NCI-H510A treated with DMSO at 0.1 percent for 48 hours (cell line): ENCODE measurements at places on chromosomes 4 and X.

DNA sequence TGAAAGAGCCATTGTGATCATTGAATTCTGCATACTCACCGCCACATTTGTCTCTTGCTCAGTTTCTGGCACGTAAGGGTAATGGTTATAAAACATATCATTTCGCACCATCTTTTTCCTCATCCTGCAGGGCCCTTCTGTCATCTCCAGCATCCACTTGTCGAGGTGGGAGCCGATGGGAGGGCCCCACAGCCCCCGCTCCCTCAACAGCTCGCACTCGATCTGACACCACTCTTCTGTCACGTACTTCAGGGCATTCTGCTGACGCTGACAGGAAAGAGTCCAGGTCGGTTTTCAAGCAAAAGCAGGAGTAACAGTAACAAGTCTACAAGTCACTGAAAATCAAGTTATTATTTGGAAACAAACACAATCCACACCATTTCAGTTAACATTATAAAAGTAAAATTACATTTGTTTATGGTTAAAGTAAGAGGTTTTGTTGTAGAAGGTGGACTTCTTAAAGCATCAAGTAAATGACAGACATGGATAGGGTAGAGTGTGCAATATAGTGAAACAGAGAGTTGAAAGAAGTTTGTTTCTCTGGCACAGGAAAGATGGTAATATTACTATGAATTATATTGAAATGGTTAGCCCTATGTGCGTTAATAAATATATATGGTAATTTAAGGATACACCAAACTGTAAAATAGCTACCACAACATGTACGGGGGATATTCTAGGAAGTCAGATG is 150.6 kb downstream of the CDS1 start:
- DNase-seq = no peak

GRCh38 chr4:78691971-78692821 is 84.0 kb upstream of the BMP2K start:
- no peak for DNase-seq

GRCh38 chr4:1201851-1202525 is 29.6 kb upstream of the SPON2 start:
- no peak for DNase-seq

- no peak for DNase-seq
Measured at GRCh38 chr4:33270403-33270802, 2550.2 kb downstream of the PCDH7 start.

DNA sequence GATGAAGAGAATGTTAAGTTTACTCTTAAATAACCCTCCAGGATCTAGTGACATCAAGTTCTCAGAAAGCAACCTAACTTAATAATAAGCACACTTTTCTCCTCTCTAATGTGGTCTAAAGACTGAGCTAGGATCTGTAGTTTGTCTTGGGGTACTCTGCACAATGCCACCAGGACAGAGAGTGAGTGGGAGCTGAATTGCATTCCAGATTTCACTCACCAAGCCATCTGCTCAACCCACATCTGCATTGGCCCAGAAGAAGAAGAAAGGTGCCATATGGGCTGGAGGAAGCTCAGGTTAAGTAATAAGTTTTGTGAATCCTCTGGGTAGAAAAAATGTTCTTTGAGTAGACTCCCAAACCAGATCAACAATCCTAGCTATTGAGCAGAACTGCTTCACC is 384.6 kb downstream of the PPP3CA start:
- no peak for DNase-seq

- no peak for DNase-seq
Measured at GRCh38 chr4:8090312-8090711, 68.3 kb downstream of the ABLIM2 start.

DNA sequence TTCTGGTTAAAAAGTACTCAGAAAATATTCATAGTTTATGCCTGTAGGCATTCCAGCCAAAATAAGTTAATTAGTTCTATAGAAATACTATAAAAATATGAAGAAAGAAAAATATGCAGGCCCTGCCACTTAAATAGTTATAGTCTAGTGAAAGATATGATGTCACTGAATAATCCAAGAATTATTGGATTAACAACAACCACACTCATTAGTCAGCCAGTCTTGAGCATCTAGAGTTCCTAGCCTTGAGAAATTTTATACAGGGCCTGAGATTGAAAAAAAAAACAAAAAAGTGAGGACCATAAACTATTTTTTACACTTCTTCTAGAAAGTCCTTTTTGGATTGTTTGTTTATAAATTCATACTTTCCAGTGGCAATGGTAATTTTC is 823.0 kb downstream of the FAT4 start:
- no peak for DNase-seq

DNA sequence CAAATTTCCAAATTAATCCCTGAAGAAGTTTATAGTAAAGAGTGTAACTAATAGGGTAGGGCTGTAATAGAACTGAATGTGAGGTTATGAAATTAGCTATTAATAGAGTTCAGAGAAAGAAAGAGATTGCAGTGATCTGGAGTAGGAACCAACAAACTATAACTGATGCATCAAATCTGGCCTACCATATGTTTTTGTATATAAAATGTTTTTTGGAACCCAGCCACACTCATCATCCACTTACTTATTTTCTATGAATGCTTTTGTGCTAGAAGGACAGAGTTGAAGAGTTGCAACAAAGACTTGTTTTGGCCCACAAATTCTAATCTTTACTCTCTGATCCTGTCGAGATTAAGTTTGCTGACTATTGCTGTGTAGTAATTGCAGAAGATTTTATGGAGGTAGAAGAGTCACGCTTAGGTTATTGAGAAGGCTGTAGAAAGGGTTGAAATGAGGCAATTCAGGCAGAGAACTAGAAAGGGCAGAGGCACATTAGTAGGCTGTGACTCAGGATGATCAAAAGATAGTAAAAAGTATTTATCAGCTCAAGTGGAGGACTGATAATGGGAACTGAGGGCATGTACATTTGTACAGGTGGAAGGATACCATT is 298.7 kb upstream of the EMCN start:
- DNase-seq = no peak

DNA sequence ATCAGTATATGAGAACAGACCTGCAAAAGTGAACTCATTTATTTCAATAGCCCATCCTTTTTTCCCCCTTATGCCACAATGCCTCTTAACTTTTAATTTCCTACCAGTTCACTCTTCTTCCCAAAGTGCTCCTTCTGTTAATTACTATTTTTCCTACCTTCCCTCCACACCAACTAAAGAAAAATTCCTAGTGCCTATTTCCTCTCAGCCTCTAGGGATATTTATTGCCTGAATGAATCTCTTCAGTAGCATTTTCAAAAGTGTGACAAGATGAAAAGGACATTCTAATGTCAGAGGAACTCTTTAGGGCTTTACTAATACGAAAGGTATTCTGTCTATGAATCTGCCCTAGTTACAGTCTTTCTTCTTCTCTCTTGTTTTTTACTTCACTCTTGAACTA is 181.1 kb upstream of the SPRY1 start:
- DNase-seq = no peak

DNA sequence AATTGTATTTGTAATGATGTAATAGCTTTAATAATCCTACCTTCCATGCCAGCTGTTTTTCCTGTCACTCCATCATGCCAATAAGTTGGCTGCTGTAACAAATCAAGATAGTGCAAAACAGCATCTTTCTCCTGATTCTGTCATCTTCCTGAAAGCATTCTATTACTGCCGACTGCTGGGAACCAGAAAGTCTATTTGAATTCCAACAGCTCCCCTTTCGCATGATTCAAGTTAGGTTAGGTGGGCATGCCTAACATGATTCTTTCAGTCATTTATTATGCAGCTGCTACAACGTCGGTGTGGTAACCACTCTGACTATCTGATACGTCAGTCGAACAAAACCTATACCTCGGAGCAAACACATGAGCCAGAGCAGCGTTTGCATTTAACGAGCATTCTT is 127.9 kb upstream of the DMD start:
- peak; percentile 58 for DNase-seq

GRCh38 chr4:18556402-18556801 is 534.8 kb upstream of the LCORL start:
- DNase-seq = no peak

DNA sequence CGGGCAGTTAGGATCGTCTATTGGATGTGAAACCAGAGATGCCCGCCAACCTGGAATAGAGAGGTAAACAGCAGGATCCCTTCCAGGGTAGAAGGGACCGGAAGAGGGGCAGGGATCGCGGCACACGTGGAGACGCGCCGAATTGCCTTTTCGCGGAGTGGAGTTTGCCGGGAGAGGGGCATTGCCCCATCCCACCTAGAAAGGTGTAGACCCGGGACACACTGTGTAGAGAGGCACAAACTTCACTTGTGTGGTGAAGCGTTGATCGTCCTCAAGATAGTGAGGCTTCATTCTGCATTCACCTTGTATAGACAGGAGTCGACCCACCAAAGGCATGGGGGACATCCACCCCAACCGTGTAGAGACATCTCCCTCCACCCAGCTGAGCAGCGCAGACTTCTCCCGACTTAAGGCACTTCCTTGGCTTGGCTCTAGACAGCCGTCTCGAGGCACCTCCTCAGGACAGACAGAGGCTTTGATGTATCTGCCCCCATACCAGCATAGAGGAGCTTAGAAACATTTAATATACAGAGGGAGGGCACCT is 410 bp downstream of the GNL3L start:
- no peak for DNase-seq

- no peak for DNase-seq
Measured at GRCh38 chr4:26731351-26732035, 129.1 kb upstream of the STIM2 start.

- DNase-seq = no peak
Measured at GRCh38 chr4:47562297-47562696, 77.2 kb downstream of the ATP10D start.

GRCh38 chr4:15400981-15401671 is 26.7 kb upstream of the C1QTNF7 start:
- no peak for DNase-seq

DNA sequence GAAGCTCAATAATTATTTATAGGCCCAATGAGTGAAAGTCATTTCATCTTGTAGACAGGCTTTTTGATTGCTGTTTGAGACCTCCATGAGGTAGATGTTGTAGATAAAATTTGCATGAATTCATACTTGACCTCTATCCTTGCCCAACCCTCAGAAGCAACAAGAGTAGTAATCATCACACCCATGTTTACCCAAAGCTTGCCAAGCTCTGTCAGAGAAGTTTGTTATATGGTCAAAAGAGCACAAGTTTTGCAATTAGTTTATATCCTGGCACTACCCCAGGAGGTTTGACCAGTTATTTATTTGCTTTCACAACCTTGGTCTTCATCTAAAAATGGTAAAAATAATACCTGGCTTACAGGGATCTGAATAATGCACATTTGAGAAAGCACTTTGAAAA is 20.7 kb downstream of the ADH7 start:
- DNase-seq = no peak

DNA sequence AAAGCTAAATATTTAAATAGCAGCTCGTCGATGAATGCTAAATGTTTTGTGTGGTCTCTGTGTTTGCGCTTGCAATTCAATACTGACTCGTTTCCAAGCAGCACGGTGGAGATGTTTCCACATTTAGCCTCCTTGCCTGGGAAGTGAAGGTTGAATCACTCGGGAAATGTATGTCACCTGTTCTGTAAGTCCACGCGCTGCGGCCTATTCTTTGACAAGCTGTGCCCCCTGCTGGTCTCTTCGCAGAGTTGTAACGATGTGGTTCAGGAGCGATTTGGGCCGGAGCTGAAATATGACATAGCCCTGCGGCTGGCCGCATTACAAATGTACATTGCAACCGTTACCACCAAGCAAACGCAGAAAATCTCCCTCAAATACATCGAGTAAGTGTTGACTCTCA is 89.6 kb upstream of the PRPS2 start:
- peak; percentile 55 for DNase-seq

GRCh38 chrX:133533249-133533648 is 118.0 kb upstream of the GPC4 start:
- DNase-seq = no peak

GRCh38 chr4:186205156-186205555 is 13.8 kb downstream of the CYP4V2 start:
- DNase-seq = no peak

DNA sequence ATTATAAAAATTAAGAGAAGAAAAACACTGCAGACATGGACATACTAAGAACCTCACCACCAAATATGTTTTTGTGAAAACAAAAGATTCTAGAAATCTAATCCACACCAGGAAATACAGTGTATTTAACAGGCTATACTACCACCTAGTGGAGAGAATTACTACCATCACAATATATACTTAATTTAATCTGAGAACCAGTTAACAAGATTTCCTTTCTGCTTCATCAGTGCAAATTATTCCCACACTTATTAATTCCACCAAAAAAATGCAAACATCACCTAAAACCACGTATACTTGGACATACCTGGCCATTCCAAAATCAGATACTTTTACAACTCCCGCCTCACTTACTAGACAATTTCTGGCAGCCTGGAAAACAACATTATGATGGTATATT is 7.0 kb upstream of the TXK start:
- DNase-seq = peak; percentile 28

GRCh38 chrX:144849141-144849540 is 398.2 kb upstream of the SPANXN1 start:
- no peak for DNase-seq

- peak; percentile 76 for DNase-seq
Measured at GRCh38 chrX:17377091-17377717, 2.2 kb downstream of the NHS start.

DNA sequence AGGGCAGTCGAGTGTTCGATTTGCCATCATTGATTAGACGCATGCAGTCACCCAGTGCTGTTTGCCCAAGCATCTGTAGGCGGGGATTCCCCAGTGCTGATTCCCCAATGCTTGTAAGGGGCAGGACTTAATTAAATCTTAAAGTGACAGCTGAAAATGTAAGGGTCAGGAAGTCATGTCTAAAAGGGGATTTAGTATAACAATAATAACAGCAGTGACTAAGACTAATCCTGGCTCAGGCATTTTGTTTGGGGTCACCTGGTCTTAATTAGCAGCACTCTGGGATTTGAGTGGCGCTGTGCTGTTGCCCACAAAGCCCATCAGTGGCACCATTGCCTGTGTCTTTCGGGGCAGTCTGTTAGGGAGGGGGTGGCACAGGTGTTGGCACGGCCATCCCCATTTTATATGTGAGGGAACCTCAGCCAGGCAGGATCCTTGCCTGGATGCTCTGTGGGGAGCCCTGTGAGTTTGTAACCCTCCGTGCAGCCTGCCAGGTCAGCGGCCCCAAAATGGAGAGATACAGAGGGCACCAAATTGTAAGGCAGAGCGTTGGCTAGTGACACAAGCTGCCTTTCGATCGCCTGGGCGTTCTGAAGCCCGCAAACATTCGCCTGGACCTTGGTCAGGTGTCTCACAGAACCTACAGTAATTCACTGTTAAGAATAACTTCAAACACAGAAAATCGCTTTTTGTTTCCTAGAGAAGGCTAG is 146.7 kb downstream of the TBL1X start:
- DNase-seq = no peak

DNA sequence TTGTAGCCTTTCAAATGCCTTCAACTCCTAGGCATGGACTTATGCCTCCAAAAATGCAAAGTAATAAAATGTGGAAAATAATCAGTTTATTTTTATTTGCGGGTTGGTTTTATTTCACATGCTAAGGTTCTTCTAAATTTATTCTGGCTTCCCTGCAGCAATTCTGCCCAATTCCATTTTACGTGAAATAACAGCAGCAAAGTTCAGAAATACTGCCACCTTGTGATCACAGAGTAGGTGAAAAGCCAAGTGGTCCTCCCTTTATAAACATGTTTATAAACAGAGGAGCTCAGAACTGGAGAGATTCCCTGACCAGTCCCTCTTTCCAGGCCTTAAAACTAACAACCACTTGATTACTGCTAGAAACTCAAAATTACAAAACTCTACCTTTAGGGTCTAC is 14.7 kb upstream of the DCHS2 start:
- DNase-seq = peak; percentile 32
